ENCODE measurements at places on chromosomes 12 and 14.

DNA sequence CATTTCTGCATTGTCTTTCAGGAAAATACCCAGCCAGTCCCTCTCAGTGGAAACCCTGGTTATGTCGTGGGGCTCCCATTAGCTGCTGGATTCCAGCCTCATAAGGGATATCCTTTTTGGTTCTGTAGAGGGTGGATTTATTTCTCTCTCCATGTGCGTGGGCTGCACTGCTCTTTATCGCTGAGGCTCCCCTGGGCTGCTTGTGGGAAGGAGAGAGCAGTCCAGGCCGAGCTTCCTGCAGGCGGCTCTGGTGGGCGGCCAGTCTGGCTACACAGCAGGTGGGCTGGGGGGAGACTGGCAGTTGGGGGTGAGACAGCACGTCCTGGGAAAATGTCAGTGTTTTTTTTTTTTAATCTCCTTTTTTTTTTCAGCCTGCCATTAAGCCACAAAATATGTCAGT, 27.6 kb downstream of the TCTN1 start:
- DNase-seq = no peak

GRCh38 chr14:92626041-92626440, 112.5 kb downstream of the RIN3 start:
- no peak for DNase-seq

- DNase-seq = no peak
Measured at GRCh38 chr12:132064631-132065030, 79.5 kb downstream of the DDX51 start.

GRCh38 chr12:93205361-93205760, 172.4 kb upstream of the NUDT4 start:
- DNase-seq = no peak

DNA sequence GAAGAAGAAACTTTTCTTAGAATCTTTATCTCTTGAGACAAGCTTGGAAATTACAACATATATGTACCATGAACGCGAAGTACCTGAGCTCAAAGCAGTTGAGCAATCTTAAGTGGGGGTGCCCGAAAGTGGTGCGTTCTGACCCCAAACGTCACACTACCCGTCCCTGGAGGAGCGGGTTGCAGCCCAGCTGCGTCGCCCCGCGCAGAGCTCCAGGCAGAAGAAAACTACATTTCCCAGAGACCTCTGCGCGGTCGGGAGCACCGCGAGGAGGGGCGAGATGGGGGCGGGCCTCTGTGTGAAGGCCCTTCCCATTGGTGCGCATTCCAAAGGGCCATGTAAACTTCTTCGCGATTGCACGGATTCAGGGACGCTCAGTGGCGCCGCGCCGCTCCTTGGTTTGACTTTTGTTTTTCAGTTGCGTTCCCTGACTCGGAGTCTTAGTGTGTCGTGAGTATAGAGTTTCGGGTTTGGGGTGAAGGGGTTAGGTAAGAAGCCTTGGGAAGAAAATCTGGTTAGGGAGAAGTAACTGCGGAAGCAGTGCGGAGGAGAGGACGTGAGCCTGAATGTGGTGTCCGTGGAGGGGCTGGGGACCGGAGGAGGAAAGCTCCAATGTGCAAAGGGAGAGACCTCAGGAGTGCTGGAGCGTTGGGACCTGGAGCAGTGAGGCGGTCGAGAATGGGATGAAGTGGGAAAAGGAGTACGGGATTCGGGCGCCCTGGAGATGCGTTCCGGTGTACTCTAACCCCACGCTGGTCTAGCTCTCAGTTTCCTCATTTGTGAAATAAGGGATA, at the start of gene CCDC77:
Gene CCDC77 (plus strand): TSS at position 410 of the 794 bp plus-strand sequence. CDS start 7,740 bp downstream, outside the sequence.
- peak; percentile 95 for DNase-seq

- DNase-seq = peak; percentile 33
Measured at GRCh38 chr12:117919479-117919878, 49.3 kb downstream of the KSR2 start.

DNA sequence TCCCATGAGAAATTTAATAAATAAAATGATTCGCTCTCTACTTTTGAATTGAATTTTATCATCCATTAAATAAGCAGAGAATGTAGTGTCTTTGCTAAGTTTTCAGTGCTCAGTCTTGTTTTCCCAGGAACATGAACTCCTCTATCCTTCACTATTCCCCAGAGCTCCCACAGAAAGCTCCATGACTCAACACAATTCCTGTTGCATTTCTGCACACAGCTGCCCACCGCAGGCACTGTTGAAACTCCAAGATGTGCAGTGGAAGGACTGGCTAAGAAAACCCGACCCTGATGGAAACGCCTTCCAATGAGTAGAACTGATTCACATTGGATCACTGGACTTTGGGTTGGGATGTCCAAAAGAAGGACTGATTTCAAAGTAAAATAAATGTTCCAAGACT, 202.4 kb upstream of the AMIGO2 start:
- no peak for DNase-seq

GRCh38 chr12:57231276-57232021, 1.9 kb downstream of the SHMT2 start:
- DNase-seq = no peak

GRCh38 chr12:29396774-29397173, 15.8 kb upstream of the ERGIC2 start:
- peak; percentile 16 for DNase-seq

Measured in RKO (cell line).